ENCODE measurements at places on chromosomes 7 and 10.

- DNase-seq, result no peak
Observed at GRCh38 chr10:110226543-110226925, 19.1 kb downstream of the MXI1 start.

DNA sequence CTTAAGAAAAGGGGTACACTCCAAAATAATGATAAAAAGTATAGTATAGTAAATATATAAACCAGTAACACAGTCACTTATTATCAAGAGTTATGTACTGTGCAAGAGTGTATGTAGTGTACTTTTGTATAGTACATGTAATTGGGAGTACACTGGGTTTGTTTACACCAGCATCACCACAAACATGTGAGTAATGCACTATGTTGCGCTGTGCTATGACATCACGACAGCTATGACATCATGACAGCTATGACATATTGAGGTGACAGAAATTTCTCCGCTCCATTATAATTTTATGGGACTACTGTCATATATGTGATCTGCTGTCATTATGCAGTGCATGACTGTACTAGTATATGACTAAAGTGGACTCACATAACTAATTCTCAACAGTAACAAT is 84.6 kb downstream of the KMT2C start:
- DNase-seq, result no peak

DNA sequence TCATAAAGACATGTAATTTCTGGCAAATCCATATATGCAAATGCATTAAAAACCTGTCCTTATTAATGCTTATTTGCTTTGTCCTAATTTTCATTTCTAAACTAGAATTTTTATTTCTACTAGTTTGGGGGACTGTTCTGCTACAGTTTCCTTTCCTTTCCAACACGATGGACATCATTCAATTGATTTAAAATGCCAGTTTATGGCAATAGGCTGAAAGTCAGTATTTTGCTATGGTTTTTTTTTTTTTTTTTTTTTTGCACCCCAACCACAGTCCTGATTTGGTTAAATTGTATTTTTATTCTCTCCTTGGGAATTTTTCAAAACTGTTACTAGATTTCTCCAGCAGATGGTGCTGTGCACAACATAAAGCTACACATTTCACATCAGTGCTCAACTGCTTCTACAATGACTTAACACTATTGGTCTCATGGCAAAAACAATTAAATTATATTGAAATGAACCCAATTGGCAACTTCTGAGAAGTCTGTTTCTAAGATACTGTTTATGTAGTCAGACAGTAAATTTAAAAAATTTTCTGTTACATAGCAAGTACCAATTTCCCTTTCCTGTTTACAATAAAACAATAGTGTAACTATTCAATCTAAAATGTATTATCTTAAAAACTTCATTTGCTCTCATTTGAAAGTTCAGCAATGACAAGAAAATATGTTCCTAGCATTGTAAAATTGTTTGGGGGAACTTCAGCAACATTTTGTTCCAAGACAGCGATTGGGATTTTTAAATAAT is 193.8 kb upstream of the CCDC6 start:
- no peak for DNase-seq

DNA sequence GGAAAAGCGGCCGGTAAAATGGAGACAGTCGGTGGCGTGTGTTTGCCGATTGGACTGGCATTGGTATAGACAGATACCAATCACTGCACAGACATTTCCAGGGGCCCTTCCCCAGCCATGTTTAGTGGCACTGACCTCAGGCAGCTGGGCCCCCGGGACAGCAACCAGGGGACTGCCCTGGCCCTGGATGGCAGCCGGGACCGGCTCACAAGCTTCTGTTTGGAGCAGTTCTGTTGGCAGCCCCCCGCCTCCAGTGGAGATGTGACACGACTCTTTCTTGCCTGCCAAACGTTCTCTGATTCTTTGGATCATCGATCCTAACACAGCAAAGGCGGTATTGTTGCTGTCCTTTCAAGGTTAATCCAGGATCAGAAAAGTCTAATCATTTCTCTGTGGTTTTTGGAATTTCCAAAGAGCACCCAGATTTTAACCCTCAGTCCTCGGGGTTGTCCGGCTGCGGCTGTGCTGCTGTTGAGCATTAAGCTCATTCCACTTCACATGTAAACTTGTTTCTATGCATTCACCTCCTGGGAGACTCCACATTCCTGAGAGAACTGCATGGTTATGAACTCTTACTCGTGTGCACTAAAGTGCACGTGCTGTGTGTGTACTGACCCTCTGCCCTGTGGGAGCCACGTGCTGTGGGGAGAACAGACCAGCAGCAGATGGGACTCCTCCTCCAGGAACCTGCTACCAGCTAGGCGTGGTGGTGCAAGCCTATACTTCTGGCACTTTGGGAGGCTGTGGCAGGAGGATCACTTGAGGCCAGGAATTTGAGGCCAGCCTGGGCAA is 46.0 kb downstream of the FOXK1 start:
- DNase-seq, result no peak

- no peak for DNase-seq
Observed at GRCh38 chr10:51743146-51743545, 43.8 kb upstream of the CSTF2T start.

- no peak for DNase-seq
Observed at GRCh38 chr7:91533996-91534395, 269.8 kb downstream of the FZD1 start.

GRCh38 chr10:80945264-80945880 is 407.7 kb downstream of the SH2D4B start:
- DNase-seq, result no peak

GRCh38 chr10:127470911-127471310 is 78.2 kb upstream of the NPS start:
- DNase-seq, result no peak

GRCh38 chr10:25766213-25766612 is 167.8 kb upstream of the MYO3A start:
- DNase-seq, result no peak

DNA sequence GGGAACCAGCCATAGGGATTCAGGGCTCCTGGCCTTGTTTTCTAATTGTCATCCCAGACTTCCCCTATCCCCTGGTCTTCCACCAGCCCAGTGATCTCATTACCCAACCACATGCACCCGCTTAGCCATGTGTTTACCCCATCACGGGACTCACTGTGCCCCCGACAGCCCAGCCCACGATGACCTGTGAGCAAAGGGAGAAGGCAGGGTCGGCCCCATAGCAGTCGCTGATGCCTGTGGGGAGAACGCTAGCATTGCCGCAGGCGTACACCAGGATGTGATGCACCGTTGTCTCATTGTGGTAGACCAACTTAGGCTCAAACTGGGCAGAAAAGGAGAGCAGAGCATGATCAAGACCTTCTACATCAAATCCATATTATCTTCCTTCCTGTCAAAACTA is 14.0 kb downstream of the PRSS58 start:
- DNase-seq, result no peak

DNA sequence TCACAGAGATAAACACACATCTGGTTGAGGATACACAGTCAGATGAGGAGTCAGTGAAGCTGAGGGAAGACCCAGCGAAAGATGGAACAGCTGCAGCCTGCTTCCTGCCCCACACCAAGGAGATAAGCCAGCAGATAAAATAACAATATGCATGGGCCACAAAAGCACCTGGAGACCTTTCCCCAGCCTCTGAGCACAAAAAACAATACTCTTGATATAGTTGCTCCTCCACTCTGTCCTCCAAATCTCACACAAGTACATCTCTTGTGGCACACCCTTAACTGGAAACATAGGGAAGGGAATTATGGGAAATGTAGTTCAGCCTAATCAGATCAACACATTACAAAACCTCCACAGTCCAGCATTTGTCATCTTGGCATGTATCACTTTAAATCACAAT is 9.7 kb upstream of the FHIP2A start:
- no peak for DNase-seq

- DNase-seq, result no peak
Observed at GRCh38 chr10:88999625-89000024, 9.0 kb downstream of the FAS start.

DNA sequence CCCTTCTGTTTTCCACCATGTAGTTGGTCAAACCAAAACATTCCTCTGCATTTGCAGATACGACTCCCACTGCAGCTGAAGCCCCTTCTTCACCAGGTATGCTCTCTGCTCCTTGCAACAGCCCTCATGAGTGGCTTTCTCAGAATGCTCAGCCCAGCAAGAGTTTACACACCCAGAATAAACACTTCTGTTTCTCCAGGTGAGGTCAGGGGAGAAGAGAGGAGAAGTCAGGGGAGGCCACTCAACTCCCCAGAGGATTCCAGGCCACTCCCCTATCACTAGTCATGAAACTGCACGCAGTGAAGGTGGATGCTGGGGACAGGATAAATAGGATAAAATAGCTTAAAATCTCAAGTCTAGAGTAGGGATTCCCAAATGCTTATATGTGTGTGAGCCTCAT is 31.2 kb downstream of the CUZD1 start:
- no peak for DNase-seq

DNA sequence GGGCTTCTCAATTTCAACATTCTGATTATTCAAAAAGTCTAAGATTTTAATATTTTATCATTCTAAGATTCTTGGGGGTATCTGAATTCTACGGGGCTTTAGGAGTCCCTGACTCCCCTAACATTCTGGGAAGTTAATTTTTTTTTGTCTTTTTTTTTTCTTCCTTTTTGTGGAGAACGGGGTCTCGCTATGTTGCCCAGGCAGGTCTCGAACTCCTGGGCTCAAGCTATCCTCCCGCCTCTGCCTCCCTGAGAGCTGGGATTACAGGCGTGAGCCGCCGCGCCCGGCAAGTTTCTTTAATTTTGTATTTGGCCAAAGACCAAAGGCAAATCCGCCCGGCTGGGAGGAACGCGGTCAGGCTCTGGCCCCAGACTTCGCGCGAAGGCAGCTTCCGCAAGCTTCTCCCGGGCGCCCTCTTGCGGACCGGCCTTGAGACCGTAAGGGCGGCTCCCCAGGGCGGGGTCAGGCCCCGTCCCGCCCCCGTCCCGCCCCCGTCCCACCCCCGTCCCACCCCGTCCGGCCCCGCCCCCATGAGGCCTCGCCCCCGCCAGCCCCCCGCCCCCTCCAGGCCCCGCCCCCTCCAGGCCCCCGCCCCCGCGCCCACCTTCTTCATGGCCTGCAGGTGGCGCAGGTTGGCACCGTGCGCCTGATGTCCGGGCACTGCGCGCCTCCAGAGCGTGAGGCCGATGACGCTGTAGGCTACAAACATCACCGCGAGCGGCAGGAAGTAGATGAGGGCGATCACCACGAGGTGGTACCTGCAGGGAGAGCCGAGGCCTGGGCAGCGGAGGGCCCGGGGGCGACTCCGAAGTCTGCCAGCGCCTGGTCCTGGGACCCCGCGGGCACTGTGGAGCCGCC is 8.2 kb downstream of the TACR2 start:
- peak; percentile 87 for DNase-seq

GRCh38 chr10:49356181-49356580 is 39.7 kb downstream of the DRGX start:
- no peak for DNase-seq

DNA sequence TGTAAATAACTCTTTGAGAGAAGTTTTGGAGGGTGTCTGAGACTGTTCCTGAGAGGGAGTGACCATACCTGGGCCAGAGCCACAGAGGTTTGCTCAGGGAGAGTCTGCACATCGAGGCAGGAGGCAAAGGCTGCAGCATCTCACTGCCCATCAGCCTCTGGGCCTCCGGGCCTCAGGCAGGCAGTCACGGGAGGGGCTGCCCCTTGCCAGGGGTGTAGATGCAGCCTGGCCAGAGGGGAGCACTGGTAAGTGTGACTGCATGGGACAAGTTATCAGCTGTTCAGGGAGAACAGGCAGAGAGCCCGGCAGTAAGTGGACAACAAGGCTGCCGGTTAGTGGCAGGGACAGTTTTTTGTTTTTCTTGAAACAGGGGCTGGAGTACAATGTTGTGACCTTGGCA is 55.9 kb downstream of the ZNF467 start:
- no peak for DNase-seq

GRCh38 chr7:155996718-155997280 is 184.5 kb upstream of the SHH start:
- DNase-seq, result no peak

GRCh38 chr7:32034052-32034451 is 36.2 kb downstream of the PDE1C start:
- DNase-seq, result no peak

DNA sequence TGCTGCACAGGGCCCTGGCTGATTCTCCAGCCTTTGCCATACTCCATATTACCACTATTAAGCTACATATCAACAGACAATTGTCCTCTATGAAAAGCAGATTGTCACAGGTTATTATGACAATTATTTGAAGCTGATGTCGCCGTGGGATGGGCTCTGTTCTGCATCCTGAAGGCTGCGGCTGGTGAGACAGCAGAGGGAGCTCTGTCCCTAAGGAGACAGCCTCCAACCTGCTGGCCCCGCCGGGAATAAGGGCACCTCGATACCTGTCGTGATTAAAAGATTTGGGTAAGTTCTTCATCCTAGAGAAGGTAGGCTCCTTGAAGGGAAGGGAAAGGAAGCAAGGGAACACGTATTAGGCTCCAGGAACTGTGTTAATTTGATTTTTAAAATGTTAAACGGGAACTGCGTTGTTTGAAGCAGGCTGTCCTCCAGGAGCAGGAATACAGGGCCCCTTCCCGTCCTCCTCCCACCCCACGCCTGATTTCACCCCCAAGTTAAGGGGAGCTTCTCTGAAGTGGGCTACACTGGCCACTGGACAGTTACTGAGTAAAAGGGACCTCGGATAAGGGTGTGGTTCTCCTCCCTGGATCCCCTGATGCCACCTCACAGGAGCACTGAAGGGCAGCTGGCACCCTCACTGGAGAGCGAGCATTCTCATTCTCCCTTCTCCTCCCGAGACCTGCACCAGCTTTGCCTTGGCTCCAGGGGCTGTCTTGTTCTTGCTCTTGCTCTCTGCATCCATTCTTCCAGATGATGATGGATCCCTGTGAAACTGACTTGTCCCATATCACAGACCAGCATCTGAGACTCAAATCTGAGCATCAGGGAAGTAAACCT is 11.8 kb upstream of the TIAL1 start:
- no peak for DNase-seq

DNA sequence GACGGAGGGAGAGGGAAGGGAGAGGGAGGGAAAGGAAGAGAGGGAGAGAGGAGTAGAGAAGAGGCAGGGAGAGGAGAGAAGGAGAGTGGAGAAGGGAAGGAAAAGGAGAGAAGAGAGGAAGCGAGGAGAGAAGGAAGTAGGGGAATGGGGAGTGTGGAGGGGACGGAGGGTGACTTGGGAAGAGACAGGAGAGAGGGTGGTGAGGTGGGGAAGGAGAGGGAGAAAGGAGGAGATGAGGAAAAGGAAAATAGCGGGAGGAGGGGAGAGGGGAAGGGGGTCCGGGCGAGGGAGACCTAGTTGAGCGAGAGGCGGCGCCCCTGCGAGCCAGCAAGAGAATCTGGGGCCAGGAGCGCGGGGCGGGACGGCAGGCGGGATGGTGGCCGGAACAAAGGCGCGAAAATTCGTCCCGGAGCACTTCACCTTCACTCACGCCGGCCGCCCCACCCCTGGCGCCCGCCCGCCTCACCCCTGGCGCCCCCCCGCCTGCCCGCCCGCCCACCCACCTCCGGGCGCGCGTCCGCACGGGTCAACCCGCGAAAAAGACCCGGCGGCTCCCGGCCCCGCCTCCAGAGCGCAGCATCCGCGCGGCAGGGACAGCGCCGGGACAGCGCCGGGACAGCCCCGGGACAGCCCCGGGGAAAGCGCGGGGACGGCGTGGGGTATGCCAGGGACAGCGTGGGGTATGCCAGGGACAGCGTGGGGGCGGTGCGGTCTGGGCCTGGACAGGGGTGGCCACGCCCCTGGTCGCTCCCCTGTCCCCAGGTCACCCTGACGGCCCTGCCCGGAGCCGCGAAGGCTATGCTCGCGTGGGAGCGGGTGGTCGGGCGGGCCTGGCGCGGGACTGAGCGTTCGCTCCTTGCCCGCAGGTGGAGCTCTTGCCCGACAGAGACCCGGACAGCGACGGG is 4.2 kb downstream of the VSTM2A start:
- DNase-seq, result no peak

GRCh38 chr7:158821171-158822031 is 7.9 kb downstream of the ESYT2 start:
- DNase-seq, result no peak

GRCh38 chr10:88205842-88206446 is 342.5 kb downstream of the PTEN start:
- no peak for DNase-seq

Measured in GM18507 (cell line).